ENCODE measurements at places on chromosomes 5 and 9.

- no peak for DNase-seq
These were observed 56.8 kb downstream of the PUM3 start for GRCh38 chr9:2787065-2787464.

GRCh38 chr9:34310215-34310614, 18.9 kb downstream of the KIF24 start:
- DNase-seq = no peak

DNA sequence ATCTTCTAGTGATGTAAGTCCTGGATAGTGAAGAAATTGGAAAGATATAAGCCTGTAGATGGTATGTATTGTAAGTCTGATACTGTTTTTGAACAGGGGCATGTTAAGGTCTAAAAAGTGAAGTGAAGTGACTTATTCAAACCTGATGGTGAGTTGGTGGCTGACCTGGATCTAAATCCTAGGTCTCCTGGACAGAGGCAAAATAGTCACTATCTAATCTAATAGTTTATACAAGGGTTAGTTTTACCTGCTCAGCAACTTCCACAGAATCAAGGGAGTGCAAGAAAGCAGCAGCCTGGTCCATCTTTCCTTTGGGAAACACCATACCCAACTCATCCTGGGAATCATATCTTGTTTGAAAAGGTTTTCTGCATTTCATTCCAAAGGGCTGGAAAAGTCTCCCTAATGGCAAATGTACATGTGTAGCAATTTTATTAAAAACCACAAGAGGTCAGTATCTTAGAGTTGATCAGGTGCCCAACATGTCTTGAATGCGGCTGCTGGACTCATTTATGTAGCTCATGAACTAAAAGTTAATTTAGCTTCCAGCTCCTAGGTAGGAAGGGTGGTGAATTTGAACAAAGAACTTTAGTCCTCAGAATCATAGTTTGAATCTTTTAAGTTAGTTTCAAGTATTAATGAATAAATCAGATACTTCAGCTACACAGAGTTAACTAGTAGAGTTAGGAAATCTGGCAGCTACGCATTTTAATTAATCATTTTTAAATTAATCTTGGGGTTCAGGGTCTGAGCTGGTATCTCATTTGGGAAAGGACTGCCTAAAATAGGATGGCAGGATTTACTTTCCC, 26.0 kb downstream of the SKP2 start:
- DNase-seq = peak; percentile 17

DNA sequence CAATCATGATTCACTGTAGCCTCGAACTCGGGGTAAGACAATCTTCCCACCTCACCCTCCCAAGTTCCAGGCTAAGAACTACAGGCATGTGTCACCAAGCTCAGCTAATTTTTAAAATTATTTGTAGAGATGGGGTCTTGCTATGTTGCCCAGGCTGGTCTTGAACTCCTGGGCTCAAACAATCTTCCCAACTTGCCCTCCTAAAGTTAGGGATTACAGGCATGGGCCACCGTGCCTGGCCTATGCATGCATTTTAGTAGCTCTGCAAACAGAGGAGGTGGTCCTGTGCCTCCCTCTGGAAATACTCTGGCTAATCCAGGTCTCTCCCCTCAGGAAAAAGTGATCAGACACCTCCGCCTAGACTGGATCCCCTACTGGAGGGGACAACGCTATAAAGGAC, 21.5 kb upstream of the TRIM14 start:
- DNase-seq = no peak

GRCh38 chr5:143662020-143662419, 149.9 kb upstream of the HMHB1 start:
- DNase-seq = no peak

DNA sequence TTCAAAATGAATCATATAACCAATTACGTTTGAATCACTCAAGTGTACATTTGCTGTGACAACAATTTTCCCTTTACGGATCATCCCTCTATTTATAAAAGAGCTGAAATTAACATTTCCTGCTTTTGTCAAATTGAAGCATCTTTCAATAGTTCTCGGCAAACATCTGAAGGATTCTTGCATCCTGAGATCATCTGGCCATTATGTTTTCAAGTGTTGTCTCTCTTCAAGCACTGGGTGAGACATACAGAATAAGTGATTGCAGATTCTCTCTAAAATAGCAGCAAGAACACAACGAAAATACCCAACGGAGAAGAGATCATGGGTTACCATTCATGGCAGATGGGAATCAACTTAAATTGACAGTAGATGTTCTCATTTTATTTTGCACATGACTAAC, 283.4 kb upstream of the GRAMD2B start:
- DNase-seq = peak; percentile 36

DNA sequence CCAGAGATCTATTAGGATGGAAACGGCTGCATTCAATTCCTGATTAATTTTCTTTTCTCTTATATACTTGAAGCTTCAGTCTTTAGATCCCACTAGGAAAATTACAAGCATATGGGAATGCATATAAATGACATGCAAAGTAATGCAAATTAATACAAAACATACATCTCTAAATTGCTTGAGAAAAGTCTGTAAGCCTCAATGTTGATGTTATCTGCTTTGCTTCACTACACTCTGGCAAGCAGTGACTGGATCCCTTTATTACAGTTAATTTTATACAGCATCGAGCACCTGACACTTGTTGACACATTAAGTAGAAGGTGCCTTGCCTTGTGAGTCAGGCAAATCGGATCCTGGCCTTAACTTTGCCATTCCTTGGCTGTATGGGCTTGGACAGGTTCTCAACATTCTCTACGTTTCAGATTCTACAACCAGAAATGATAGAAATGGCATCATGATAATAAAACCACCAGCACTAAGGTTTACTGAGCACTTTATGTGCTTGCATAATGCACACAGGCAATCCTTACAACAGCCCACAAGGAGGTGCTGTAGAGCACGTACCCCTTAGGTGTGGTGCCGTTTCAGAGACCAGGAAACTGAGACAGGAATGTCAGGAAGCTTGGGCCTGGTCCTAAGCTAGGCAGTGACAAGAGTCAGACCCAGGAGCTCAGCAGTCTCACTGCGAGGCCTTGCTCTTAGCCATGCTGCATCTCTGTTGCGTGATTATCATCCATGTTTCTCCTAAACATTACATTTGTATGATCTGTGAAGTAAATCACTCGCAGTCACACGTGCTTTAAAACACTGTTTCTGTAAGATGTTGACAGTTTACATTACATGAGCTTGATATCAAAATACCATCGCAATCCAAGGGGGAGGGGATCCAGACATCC, 2.7 kb downstream of the GCNT4 start:
- no peak for DNase-seq

DNA sequence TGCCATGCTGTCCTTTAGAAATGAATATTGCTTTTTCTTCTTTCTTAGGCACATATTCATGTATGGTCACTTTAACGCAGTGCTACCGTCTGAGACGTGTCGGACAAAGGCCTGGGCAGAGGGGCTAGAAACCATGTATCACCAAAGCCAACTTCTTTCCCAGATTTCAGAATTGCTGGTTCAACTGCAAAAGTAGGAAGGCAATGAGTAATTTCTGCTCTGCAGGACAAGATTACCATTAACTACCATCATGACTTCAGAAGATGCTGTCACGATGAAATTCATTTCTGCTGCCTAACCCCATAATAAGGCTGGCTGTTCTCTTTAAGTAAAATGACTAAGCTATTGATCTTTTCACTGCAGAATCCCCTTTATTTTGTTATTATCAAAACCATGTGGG, 306.7 kb downstream of the PDE4D start:
- no peak for DNase-seq

DNA sequence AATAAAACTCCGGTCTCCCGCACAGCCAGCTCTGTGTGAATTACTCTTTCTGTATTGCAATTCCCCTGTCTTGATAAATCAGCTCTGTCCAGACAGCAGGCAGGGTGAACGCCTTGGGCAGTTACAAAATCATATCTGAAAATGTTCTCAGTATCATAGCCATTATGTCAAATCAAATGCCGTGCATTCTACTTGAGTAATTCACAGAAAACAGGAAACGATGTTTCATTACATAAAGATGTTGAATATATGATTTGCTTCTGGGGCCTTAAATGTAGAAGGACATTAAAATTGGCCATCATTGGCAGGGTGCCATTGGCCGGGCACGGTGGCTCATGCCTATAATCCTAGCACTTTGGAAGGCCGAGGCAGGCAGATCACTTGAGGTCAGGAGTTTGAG, 8.5 kb downstream of the POLR3G start:
- DNase-seq = no peak

GRCh38 chr5:126094991-126095390, 328.2 kb upstream of the GRAMD2B start:
- no peak for DNase-seq

GRCh38 chr9:137316012-137316981, 14.2 kb upstream of the NRARP start:
- no peak for DNase-seq

- no peak for DNase-seq
These were observed 39.0 kb downstream of the ERAP1 start for GRCh38 chr5:96768708-96769251.

- no peak for DNase-seq
These were observed 7.6 kb downstream of the TGFBI start for GRCh38 chr5:136036293-136036911.

GRCh38 chr9:38440516-38440915, 16.3 kb upstream of the IGFBPL1 start:
- DNase-seq = no peak

GRCh38 chr5:150598821-150599273, 41.6 kb upstream of the SYNPO start:
- no peak for DNase-seq

DNA sequence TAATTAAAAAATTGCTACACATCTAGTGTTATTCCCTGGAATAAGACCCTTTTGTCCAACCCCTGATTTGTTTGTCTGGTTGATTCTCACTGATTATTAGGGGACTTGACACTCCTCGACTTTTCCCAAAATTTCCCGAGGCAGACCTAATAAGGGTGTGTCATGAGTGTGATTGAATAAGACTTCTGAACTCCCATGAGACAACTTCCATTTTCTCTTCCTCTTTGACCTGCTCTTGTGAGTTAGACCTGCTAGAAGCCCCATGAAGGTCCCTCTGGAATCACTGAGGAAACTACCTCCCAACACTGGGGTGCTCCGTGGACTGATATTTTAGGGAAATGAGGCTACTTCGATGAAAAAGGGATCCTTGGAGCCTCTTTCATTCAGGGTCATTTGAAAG, 83.4 kb downstream of the MUSK start:
- DNase-seq = no peak

DNA sequence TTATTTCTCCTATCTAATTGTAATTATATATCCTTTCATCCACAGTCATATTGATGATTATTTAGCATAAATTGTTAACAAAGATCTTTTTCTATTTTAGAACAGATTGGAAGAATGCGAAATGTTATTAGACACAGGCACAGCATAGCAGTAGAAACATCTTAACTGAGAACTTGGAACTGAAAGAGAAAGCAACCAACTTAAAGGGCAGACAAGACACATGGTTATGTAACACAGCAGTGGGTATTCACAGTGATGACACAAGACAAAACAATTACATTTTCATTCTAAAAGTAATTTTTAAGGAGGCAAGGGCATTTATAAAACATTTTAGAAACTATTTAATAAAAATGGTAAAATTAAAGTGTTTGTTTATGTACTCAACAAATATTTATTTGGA, 57.7 kb upstream of the MEF2C start:
- no peak for DNase-seq

GRCh38 chr9:114504341-114505186, 709 bp downstream of the WHRN start:
- DNase-seq = peak; percentile 41

DNA sequence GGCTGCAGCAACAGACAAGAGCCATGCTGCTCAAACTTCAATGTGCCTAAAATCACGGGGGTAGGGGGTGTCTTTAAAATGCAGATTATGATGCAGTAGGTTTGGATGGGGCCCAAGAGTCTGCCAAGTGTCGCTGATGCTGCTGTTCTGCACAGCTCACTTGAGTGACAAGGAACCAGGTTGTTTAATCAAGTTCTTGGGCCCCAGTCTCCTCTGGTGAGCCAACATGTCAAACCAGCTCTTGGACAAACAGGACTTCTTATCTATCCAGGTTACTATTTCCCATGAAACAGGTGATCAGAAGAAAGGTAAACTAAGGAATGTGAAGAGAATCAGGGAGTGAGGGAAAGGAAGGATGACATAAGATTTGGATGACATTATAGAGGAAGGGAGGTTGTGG, 78.0 kb downstream of the APBA1 start:
- DNase-seq = no peak

DNA sequence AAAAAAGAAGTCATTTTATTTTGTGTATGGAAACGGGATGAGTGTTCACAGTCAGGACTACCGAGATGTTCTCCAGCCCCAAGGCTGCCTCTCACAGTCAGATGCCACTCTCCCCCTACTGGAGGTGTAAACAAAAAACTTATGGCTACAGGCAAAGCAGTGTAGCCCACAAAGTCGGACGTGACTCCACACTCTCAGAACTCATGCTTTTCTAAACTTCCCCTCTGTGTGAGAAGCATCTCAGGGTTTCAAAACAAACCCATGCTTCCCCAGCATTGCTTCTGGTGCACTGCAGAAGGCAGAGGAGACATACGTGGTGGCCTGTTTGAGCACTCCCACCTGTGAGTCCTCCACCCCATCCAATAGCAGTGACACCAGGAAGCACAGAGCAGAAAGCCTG, 580.3 kb downstream of the BNC2 start:
- no peak for DNase-seq

DNA sequence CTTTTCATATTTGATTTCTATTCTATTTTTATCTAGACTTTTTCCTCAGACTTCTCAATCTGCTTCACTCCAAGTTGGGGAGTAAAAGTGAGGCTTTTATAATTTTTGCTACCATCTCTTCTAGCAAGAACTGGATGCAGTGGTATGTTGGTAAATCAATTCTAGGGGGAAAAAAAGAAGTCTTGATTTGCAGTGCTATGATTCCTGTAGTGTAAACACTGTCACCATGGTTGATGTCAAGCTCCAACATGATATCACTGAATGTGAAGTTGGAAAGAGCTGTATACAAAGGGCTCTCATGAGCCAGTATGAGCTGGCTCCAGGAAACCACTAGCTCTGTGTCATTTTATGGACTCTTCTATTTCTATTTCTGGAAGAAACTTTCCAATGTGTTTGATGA, 439.2 kb downstream of the NTRK2 start:
- DNase-seq = no peak

- no peak for DNase-seq
These were observed 631.9 kb downstream of the PRELID2 start for GRCh38 chr5:145203193-145203592.

DNA sequence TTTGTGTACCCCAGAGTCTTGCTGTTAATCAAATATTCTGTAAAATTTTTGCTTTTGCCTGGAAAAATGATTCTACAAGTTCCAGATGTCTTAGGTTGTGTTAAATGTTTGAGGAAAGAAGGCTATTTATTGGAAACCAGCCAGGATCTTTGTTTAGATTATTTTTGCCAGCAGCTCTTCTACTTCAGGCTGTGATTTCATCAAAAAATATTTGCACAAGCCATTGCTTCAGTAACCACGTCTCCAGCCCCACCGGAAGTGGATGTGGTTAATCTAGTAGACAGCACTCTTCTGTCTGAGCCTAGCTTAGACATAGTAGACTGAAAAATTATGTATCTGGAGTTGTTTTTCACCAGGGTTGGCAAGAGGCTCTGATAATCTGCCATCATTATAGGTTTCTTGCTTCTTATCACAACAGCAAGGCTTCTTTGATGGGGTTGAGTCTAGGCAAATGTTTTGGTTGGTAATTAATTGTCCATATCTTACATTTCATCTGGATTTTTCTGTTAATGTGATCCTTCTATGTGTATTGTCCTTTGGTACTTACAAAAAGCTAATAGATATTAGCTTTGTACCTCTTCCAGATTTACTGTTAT, 17.1 kb downstream of the KCTD16 start:
- DNase-seq = peak; percentile 38
